ENCODE measurements at places on chromosomes 5 and 9.

- no peak for DNase-seq
Observed at GRCh38 chr5:65288657-65289056, 193.1 kb downstream of the ADAMTS6 start.

GRCh38 chr5:39399135-39400036 lies 25.4 kb downstream of the DAB2 start:
- peak; percentile 52 for DNase-seq

GRCh38 chr9:135243201-135244190 lies 156.0 kb downstream of the OLFM1 start:
- DNase-seq, result no peak

- no peak for DNase-seq
Observed at GRCh38 chr5:128538000-128538249, at the start of gene FBN2. FBN2 (minus strand) TSS chr5:128538245; CDS start chr5:128537603, 642 bp downstream.

DNA sequence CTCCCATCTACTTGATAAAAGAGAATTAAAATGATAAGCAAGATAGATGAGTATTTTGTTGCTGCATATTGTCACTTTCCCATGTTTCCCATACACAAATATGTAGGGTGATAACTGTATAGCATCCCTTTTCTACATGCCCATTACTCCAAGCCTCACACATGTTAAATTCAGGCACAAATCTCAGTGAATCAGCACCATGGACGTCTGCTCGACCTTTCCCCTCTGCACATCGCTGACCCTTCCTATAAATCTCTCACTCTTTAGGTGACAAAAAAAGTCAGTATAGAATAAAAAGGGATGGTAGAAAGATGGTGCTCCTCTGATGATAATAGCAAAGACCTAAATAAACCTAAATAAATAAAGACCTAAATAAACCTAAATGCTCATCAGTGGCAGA lies 1097.7 kb upstream of the C9orf72 start:
- no peak for DNase-seq

DNA sequence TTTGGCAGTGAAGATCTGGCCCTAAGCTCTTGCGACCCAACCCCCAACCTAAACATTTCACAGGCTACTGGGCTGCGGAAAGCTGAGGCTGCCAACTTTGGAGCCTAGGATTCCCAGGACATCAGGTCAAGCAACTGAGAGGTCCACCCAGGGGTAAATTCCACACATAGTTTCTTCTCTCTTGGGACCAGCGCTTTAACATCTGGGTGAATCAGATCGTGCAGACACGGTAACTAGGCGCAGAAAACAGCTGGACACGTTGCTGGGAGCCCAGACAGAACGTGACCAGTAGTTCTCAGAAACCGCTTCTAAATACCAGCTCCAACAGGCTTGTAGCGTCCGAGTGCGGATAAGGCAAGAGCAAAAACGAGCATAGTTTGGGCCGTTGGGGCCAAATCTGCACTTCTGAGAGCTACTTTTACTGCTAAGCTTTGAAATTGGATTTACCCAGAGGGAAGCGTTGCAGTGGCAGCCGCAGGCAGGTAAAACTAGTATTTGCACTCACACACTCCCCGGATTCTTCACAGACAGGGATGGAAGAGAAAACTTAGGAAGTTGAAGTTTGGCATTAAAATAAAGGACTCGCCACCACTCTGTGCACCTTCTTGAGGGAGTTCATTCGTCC lies 11.8 kb downstream of the ITGA1 start:
- peak; percentile 56 for DNase-seq

- DNase-seq, result no peak
Observed at GRCh38 chr9:106947106-106947900, 84.3 kb downstream of the ZNF462 start.

- no peak for DNase-seq
Observed at GRCh38 chr5:73472116-73472515, 23.5 kb upstream of the FOXD1 start.

DNA sequence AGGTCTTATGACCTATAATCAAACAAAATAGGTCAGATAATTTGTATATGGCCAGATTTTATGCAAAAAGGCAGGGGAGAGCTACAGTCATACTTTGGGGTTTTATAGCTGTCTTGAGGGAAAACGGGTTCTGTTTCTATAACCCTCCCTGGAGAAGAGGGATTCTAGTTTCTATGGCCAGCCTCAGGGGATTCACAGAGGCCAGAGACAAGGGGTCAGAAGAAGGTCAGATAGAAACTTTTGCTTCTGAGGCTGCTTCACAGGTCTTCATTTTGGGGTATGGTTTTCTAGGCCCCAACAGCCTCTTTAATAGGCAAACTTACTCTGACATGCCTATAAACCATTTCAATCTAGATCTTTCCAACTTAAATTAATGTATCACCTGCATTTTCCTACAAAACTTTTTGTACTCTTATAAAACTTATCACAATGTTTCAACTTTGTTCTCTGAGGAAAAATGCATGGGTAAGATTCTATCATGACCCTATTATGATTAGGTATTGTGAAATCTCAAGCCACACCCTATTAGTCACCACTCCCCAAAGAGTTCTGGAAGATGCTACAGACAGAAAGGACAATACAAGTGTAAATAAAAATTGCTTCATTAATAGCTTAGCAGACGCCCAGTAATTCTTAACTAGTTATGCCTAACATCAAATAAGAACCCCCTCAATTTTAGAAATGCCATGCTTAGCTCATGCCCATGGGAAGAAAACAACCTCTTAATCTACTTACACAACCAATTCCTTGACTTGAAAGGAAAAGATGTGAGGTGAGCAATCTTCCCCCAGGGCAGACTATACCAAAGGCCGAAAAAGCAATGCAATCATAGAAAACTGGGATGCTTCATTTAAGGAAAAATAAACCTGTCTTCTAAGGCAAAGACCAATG lies 396.6 kb downstream of the TLR4 start:
- no peak for DNase-seq

DNA sequence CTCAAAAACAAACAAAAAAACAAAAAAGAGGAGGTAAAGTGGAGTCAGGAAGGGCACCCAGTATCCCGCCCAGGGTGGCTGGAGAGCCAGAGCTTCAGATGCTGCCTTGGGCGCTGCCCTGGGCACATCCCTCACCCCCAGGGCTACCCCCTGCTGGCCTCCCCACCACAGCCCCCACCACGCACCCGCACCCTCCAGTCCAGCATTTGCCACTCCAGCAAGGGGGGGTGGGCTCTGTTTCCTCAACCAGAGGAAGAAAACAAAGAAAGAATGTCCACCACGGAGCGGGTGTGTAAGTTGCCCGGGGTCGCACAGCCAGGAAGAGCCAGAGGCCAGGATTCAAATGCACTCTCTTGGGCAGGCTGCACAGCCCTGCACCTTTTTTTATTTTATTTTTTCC lies 86.1 kb downstream of the NTNG2 start:
- DNase-seq, result no peak

GRCh38 chr9:127977009-127977883 lies 3.5 kb downstream of the EEIG1 start:
- peak; percentile 37 for DNase-seq

DNA sequence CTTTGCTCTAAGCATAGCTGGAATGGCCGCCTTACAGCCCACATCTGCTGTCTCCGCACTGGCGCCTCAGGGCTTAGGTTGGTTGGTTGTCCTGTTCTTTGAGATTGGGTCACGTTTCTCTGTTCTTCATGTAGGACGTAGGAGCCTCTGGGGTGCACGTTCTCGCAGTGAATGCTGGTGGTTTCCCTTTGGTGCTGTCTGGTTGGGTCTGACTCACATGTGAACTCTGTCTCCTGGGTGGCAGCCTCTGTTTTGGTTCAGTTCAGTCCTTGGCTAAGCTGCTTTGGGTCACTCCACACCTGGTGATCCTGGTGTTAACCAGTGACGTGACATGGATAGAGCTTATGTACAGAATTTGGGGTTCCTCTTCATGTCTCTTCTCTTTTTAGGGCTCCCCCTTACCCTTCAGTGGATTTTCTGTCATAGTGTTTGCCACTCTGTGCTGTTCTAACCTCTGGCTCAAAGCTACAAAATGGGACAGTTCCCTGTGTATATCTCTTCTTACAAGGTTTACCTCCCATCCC lies 12.6 kb upstream of the LPCAT1 start:
- no peak for DNase-seq

GRCh38 chr5:131617140-131617822 lies 17.7 kb downstream of the RAPGEF6 start:
- no peak for DNase-seq

DNA sequence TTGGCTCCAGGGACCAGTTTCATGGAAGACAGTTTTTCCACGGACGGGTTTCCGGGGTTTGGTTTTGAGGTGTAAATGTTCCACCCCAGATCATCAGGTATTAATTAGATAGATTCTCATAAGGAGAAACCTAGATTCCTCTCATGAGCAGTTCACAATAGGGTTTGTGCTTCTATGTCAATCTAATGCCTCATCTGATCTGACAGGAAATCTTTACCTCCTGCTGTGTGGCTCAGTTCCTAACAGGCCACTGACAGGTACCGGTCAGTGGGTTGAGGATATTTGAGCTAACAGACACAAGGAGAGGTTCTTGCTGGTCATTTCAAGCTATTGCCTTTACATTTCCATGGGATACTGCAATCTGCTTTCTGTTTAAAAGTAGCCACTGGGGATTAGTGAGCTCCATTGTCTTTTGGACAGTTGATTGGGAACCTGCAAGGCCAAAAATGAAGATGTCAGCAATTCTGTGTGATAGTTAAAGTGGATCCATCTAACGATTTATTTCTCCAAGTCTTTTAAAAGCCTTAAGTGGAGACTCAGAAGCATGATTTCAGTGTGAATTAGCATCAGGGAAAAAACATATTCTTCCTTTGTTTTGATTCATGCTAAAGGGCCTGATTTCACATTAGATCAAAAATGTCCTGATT lies 38.6 kb downstream of the MRPS30 start:
- no peak for DNase-seq

All from body of pancreas (tissue), 4 donors.